ENCODE measurements at places on chromosomes 3 and 15.

- DNase-seq = no peak
Measured at GRCh38 chr3:185400866-185401265, 37.9 kb downstream of the MAP3K13 start.

- peak; percentile 35 for DNase-seq
Measured at GRCh38 chr3:141452045-141452444, 34.8 kb upstream of the RASA2 start.

DNA sequence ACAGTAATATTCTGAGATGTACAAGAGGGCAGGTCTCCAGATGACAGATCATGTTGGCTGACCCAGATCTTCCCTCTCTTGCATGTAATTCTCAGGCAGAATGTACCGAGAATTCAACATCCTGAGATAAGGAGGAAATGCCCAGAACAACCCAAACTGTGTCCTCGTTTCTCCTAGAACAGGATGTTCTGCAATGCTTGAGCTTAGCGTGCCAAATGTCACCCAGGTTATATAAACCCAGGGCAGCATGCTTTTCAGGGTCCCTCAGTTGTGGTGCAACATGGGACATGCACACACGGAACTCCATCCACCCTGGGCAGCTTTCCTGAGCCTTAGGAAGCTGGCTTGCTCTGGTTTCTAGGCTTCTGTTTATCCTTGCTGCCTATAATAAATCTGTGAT is 102.1 kb upstream of the CMC1 start:
- DNase-seq = no peak

GRCh38 chr15:40302981-40303380 is 4.8 kb downstream of the PLCB2 start:
- DNase-seq = no peak

DNA sequence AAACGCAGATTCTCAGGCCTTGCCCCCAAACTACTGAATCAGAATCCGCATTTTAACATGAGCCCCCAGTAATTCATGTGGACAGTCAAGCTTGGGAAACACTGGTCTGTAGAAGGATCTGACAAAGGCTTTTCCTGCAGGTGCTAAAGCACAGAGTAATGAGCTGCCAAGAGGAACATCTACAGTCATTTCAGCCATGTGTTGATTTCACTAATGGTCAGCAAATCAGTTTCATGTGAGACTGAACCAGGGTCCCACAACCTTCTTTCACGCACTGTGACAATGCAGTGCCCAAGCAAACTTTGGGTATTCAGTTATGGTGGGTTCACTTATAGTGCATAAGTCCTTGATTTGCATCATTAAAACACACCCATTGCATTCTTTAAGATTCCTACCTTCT is 237.6 kb downstream of the TUSC7 start:
- no peak for DNase-seq

DNA sequence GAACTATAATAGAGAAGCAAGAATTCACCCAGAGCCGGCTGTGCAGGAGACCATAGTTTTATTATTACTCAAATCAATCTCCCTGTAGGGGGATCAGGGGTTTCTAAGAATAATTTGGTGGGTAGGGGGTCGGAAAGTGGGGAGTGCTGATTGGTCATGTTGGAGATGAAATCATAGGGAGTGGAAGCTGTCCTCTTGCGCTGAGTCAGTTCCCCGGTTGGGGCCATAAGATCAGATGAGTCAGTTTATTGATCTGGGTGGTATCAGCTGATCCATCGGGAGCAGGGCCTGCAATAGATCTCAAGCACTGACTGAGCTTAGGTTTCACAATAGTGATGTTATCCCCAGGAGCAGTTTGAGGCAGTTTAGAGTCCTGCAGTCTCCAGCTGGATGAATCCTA is 97.0 kb upstream of the SNRPN start:
- DNase-seq = no peak

GRCh38 chr15:40538976-40539375 is 25.9 kb downstream of the CCDC32 start:
- DNase-seq = no peak

GRCh38 chr15:85905751-85906450 is 111.2 kb upstream of the KLHL25 start:
- DNase-seq = no peak

DNA sequence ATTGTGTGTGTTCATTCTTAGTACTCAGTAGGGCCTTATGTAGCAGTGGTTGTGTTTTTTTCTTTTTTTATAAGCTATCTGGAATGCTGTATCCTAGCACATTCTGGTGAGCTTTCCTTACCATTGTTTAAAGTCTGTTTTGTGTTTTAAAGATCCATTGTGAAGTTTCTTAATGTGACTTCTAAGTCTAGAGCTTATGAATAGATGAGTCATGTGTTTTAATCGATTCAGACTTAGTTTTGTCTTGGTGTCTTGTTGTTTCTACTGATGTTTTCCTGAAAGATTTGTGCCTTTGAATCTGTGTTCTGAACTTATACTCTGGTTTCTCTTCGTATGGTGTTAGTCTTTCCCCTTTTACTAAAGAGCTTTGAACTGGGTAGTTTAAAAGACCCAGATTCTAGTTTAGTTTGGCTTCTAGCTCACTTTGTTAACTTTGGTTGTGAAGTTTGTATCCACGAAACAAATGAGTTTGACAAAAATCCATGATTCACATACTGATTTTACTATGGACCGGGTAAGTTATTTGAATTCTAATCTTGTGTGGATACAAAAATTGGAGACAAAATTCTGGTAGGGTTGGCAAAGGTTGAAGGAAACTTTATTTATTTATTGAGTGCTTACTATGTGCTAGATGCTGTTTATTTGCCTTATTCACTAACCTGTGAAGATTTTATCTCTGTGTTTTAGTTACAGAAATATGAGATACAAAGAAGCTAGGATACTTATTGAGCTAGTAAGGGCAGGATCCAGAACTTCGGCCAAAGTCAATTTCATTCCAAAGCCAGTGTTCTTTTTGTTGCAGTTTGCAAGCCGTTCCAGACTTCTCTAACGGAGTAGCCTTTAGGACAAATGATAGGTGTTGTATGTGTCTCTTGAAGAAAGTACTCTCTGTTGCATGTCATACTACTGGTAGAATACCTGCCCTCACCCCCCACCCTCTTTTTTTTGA is 24.8 kb downstream of the AKAP13 start:
- no peak for DNase-seq

DNA sequence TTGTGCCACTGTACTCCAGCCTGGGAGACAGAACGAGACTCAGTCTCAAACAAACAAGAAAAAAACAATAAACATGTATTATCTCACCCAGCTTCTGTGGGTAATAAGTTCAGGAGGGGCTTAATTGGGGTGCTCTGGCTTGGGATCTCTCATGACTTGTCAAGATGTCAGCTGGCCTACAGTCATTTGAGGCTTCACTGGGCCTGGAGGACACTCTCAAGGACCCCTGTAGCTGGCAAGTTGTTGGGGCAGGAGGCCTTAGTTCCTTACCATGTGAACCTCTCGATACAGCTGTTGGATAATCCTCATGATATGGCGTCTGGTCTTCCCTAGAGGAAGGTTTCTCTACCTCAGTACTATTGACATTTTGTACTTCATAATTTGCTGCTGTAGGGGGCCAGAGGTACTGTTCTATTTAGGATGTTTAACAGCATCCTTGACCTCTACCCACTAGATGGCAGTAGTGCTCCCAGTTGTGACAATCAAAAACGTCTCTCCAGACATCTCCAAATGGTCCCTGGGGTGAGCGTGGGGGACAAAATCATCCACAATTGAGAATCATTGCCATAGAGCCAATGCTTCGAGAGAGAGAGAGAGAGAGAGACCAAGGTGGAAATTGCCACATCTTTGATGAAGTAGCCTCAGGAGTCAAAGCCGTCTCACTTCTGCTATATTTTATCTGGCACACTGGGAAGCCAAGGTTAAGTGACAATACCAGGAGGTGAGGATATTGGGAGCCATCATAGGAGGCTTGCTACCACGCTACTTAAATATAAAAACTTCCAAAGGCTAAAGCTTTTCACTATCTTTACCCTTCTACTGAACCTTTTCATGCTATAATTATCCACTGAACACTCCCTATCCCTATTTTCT is 23.9 kb upstream of the SLTM start:
- DNase-seq = peak; percentile 76

DNA sequence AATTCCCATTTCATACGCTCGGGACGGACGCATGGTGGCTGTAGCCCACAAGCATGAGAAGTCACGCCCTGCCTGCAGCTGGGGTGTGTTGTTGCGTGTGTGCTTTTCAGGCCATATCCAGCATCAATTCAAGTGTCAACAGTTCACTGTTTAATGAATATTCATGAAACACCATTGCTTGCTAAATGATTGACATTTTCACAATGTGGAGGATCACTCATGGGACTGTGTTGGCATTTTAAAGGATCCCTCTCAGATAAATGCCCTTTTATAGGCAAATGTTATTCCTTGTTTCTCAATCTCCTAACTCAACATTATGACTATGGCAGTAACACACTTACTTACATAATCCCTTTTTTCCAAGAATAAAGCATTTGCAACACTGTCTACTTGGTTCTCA is 511.3 kb downstream of the GABRG3 start:
- no peak for DNase-seq

- no peak for DNase-seq
Measured at GRCh38 chr15:86915811-86916331, 836.2 kb downstream of the AGBL1 start.

Measured in NCI-H1436 (cell line).